SW480 (cell line): ENCODE measurements at places on chromosomes 16 and 17.

GRCh38 chr17:62600805-62601204 is 26.7 kb upstream of the MRC2 start:
- no peak for DNase-seq

DNA sequence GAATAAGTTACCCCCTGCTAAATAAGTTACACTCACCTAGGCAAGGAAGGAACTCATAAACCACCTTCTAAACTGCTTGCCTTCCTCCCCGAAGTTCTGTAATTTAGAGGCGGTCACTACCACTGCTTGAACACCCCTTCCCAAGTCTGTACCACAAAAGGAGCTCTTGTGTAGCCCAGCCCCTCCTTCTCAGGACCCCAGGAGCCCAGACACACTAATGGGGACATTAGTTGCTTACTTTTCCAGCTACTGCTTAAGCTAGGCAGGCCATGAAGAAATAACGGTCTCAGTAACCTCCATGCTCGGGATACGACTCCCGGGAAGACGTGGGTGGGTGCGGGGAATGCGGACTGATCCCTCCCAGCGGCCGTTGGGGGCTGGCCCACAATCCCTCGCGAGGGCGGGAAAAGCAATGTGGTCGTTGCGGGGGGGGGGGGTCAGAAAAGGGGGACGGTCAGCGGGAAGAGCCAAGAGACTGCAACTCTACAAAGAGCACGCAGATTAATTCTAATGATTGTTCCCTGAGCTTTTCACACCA is at the start of gene TEX14:
TSS of gene TEX14 (minus strand) at position 345 of the 538 bp plus-strand sequence. CDS start 40,044 bp downstream, outside the sequence.
- no peak for DNase-seq

DNA sequence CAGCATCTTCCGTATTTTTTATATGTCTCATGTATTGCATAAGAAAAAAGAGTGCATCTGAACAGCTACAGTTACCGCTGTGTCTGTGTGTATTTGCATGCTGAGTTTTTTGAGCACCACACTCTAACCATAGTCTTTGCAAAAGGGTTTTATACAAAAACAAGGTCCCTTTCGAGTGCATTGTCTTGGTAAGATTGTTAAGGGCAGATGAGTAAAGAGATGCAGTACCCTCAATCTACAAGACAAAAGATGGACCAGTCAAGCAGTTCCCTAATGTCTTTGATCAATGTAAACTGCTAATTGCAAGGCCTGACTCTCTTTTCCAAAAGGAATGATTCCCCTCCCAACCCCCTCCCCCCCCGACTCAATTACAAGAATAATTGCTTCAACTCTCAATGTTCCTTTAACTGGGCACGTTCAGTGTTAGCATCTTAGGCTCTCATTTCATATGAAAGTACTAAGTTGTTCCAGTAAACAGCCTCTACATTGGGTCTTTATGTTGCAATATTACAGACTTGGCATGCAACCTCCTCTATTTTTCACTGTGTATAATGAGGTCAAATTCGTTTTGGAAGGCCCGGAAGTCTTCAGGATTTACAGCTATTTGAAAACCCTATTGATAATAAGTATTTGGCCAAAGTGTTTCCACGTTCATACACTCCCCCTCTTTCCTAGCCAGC is 471.4 kb upstream of the RBFOX1 start:
- DNase-seq = no peak

- no peak for DNase-seq
Observed at GRCh38 chr17:37752482-37752881, 7.6 kb upstream of the HNF1B start.

DNA sequence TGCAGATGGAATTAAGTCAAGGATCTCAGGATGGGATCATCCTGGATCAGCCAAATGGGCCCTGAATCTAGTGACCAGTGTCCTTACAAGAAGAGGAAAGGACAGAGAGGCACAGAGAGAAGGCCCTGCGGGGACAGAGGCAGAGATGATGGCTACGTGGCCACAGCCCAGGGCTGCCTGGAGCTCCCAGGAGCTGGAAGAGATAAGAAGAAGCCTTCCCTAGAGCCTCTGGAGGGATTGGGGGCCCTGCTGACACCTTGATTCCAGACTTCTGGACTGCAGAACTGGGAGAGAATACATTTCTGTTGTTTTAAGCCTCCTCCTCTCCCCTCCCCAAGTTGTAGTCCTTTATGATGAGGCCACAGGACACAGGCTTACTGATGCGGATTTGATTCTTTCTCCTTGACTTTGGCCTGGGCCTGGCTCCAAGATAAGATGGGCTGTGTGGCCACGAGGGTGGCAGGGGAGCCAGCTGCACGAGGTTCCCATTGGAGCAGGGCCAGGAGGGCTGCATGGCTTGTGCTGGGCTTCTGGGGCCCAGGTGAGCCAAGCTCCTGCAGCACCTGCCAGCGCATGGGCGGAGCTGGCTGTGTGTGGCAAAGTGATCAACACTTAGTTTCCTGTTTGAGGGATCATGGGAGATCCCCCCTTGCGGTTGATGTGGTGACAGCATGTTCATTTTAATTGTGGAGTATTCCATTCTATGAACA is 146.1 kb downstream of the IRF8 start:
- DNase-seq = peak; percentile 49

DNA sequence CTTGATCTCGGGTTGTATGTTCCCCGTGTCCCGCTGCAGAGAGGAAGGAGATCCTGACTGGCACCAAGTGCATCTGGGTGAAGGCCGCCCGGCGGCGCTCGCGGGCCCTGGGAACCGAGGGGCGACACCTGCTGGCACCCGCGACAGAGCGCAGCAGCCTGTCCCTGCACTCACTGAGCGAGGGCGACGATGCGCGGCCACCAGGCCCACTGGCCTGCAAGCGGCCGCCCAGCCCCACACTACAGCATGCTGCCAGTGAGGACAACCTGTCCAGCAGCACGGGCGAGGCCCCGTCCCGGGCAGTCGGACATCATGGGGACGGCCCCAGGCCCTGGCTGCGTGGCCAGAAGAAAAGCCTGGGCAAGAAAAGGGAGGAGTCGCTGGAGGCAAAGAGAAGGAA is 7.5 kb downstream of the BTBD17 start:
- DNase-seq = no peak

GRCh38 chr17:42031584-42031983 is 11.7 kb downstream of the NKIRAS2 start:
- no peak for DNase-seq

DNA sequence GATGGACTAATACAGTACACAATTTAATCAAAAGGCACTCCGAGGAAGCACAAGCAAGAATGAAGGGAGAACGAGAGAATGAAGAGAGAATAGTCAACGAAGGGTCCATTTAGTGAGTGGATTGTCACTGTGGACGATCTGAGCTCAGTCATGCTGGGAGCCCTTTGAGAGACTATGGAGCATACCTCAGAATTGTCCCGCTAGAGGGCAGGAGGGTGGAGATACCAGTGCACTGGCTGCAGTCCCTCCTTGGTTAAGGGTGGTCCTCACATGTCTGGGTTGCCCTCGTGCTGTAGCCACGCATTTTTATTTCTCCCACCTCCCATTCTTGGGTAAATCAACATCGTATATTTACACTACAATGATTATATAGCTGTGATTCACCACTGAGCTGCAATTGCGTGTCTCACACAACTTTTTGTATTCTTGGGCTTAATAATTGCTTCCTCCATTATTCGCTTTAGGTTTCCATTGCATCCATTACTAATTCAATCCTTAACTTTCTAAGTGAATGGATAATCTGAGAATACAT is 33.2 kb upstream of the FAM20A start:
- no peak for DNase-seq

DNA sequence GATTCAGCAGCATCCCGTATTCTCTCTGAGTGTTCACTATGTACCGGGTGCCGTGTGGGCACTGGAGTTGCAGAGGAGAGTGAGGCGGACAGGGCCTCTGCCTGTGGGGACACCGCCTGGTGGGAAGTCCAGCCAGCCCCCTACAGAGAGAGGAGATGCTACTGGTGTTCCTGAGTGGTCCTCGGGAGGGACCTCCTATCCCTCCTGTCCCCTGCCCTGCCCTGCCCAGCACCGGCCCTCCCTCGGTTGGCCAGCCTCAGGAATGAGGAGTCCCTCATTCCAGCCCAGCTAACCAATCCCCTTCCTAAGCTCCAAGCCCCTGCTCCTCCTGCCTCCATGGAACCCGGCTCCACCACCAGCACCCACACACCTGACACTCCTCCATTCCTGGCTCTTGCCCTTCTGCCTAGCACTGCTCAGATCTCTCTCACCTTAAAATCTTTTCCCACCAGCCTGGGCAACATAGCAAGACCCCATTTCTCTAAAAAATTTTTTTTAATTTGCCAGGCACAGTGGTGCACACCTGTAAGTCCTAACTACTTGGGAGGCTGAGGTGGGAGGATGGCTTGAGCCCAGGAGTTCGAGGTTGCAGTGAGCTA is 2.0 kb downstream of the ASGR2 start:
- DNase-seq = no peak

DNA sequence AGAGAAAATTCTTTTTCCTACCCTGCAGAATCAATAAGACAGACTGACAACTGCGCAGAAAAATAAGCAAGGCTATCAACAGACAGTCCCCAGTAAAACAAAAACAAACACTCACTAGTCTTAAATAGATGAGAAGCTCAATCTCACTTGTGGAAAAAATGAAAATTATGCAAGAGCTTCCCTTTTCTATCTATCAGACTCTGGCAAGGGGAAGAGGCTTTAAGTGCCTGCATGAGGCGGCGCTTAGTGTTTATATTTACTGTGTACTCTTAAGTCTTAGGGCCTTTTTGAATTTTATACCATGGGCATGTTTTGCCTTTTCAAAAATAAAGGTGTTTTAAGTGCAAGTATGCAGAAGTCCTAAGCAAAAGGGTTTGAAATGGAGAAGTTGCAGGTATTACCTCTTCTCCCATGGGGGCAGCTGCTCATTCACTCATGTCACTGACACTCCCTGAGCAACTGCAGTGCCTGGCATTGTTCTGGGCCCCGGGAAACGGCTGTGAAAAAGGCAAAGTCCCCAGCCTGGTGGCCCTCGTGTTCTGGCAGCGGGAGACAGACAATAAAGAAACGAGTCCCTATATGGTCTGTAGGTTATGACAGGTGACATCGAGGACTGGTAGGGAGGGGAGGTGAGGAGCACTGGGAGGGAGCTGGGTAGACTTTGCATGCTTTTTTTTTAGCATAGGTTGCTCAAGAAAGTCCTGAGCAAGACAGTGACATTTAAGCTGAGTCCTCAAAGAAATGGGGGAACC is 35.2 kb downstream of the HSBP1 start:
- DNase-seq = no peak

DNA sequence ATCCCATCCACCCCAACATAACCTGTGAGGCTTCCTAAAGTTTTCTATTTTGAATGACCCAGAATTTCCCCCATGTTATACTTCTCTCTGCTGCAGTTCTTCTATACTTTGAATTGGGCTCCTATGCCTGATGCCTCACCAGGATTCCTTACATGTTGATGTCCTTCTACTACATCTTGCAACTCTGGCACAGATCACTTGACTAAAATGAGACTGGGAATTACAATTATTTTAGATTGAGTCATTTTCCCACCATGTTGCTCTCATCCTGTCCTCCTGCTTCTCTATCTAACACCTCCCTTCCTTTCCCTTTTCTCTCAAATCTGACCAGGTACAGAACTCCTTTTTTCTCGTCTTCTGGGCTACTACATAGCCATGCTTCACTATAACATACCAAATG is 314.0 kb upstream of the KCNJ16 start:
- DNase-seq = no peak
